ENCODE measurements at places on chromosomes 5 and 9. TPM values are rescaled to one million over a fixed set of nuclear protein-coding genes. Genes with fewer than 3 reads are reported as not detected.

DNA sequence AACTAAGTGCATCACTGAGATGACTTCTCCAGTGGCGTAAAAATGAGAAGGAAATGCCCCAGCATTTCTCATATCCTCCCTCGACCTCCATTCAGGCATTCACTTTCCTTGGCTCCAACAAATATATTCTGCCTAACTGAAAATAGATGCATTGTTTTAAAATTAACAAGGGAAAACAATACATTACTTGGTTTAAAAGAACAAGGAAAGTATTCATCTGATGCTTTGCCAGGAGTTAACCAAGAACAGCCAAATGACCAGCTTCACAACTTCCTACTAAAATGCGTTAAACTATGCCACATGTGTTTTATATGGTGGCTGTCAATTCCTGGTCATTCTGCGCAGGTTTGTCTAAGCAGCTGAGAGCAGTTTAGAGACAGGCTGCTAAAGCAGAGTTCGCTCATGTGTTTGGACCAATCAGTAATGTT lies 121.4 kb downstream of the GNAQ start:
- DNase-seq = no peak

- DNase-seq = no peak
Measured at GRCh38 chr5:1897386-1897785, 14.7 kb upstream of the IRX4 start.

GRCh38 chr9:105413525-105413924 lies 34.3 kb upstream of the FSD1L start:
- DNase-seq = no peak

- DNase-seq = no peak
Measured at GRCh38 chr9:89723469-89724100, 118.8 kb downstream of the GADD45G start.

- no peak for DNase-seq
Measured at GRCh38 chr9:105131981-105132380, 112.5 kb upstream of the SLC44A1 start.

- no peak for DNase-seq
Measured at GRCh38 chr5:150082889-150083288, 3.5 kb downstream of the CSF1R start.

GRCh38 chr5:103428923-103429322 lies 133.7 kb downstream of the NUDT12 start:
- DNase-seq = no peak

DNA sequence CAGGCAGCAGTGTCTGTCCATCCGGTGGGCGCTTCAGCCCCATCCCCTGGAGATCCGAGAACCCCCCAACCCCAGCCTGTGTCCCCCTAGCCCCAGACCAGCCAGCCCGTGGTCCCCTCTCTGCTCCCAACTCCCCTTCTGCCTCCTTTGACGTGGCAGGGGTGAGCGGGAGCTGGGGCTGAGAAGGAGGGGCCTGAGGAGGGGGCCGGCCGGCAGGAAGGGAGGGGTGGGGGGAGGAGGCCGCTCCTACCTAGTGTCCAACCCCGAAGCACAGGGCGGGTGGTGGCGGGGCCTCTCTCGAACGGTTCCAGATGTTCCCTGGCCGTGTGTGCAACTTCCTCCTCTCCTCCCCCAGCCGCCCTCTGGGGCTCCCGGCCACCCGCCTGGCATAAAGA lies 31.0 kb downstream of the GOLGA2 start:
- peak; percentile 65 for DNase-seq

DNA sequence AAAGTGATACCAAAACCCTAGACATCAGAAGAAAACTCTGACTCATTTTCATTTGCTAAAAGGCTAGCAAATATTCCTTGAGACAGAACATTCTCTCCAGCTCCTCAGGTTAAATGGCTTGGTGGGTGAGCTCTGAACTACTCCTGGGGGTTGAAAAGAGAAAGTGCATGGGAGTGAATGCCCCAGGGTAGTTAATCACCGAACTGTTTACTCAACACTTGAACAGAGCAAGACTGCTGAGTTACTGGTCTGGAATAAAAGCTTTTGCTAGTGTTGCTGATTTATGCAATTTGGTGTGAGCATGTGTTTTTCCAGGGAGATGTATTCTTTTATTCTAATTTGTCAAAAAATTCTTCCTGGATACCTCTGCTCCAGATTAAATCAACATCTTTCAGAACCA lies 88.3 kb upstream of the PRDM9 start:
- DNase-seq = no peak

GRCh38 chr9:99020786-99021436 lies 77.2 kb downstream of the COL15A1 start:
- no peak for DNase-seq

GRCh38 chr9:75891277-75891741 lies 836 bp downstream of the PCSK5 start:
- DNase-seq = peak; percentile 53

GRCh38 chr5:7412409-7412808 lies 16.5 kb downstream of the ADCY2 start:
- no peak for DNase-seq

GRCh38 chr5:54603372-54603771 lies 85.8 kb downstream of the SNX18 start:
- no peak for DNase-seq

- no peak for DNase-seq
Measured at GRCh38 chr9:16811987-16812685, 58.3 kb downstream of the BNC2 start.

DNA sequence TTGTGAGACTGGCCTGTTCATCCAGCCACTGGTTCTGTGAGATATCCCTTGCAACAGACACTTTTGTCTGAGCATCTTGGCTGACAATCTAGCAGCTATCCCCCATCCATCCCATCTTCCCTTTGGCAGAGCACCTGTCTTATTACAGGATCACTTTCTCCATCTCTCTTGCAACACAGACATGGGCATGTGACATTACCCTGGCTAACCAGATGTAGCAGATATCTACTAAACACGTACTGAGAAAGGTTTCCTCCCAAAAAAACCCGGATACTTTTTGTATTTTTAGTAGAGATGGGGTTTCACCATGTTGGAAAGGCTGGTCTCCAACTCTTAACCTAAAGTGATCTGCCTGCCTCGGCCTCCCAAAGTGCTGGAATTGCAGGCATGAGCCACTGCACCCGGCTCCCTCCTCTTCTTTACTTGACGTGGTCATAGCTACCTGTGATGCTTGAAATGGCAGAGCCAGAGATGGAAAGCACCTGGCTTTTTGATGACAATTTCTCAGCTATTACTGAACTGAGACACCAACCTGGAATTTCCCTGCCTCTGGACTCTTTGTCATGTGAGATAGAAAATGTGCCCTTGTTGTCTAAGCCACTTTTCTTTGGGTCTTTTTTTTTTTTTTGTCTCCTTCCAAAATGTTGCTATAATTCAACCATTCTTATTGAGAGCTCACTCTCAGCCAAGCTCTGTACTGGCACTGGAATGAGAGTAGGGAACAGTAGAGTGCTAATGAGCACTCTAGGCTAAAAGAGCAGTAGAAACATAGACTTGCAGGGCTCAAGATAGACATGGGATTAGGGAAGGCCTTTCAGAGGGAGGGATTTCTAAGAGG lies 32.6 kb downstream of the FNBP1 start:
- no peak for DNase-seq

- no peak for DNase-seq
Measured at GRCh38 chr9:32728181-32728580, 55.2 kb upstream of the TMEM215 start.

DNA sequence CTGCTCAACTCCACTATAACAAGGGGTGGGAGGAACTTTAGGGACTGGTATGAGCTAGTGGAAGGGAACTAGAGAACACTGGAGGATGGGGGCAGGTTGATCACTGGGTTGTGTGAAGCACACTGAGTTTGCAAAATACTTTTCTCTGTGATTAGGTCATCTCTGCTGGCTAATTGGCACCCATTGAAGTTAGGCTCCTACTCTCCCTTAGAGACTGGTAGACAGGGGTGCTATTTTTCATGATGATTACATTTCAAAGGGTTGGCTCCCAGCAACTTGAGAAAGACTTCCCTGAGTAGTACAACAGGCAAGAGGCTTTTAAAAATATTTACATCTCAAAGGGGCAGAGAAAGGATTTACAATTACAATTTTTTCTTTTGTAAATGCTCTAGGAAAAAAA lies 50.4 kb upstream of the MTAP start:
- no peak for DNase-seq

GRCh38 chr5:117888688-117889087 lies 1099.7 kb downstream of the DTWD2 start:
- DNase-seq = no peak

DNA sequence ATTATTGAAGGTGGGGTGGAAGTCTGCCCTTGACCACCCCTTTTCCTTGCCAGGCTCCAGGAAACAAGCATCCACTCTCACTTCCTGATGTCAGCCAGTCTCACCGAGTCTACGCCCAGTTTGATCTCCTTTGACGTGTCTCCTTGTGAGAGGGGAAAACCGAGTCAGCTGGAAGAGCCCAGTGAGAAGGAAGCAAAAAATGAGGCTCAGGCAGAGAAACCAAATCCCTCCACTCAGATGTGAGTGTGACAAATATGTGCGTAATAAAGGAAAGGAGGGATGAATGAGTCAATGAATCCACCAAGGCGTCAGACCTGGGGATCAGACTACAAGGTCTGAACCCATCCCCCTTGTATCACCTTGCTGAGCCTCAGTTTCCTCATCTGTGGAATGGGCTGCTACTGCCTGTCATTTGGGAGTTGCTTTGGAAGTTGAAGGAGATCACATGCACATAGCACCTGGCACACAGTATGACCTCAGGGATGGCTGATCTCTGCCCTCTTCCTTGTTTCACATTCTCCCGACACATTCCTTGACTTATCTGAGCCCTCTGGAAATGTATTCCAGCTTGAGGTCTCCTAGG lies 61.3 kb upstream of the XPA start:
- no peak for DNase-seq

The SHB gene
- 54.5 TPM for total RNA-seq

The NSD1 gene
- 82.1 TPM for total RNA-seq

The NDUFA8 gene
- total RNA-seq = 68.0 TPM

The PCDHGC4 gene
- 2.6 TPM for total RNA-seq

The C5orf34 gene
- 0.69 TPM for total RNA-seq

The PCDHB13 gene
- total RNA-seq = 8.3 TPM

The FAM170A gene
- total RNA-seq = not detected

The EGFL7 gene
- total RNA-seq = 62.2 TPM

The CDC25C gene
- total RNA-seq = 0.37 TPM

Measured in mucosa of gallbladder (tissue), 1 donor.